ENCODE measurements at places on chromosomes 11 and 22.
A peak's percentile ranks its signal among the peaks of the same experiment; 100 is the strongest.

DNA sequence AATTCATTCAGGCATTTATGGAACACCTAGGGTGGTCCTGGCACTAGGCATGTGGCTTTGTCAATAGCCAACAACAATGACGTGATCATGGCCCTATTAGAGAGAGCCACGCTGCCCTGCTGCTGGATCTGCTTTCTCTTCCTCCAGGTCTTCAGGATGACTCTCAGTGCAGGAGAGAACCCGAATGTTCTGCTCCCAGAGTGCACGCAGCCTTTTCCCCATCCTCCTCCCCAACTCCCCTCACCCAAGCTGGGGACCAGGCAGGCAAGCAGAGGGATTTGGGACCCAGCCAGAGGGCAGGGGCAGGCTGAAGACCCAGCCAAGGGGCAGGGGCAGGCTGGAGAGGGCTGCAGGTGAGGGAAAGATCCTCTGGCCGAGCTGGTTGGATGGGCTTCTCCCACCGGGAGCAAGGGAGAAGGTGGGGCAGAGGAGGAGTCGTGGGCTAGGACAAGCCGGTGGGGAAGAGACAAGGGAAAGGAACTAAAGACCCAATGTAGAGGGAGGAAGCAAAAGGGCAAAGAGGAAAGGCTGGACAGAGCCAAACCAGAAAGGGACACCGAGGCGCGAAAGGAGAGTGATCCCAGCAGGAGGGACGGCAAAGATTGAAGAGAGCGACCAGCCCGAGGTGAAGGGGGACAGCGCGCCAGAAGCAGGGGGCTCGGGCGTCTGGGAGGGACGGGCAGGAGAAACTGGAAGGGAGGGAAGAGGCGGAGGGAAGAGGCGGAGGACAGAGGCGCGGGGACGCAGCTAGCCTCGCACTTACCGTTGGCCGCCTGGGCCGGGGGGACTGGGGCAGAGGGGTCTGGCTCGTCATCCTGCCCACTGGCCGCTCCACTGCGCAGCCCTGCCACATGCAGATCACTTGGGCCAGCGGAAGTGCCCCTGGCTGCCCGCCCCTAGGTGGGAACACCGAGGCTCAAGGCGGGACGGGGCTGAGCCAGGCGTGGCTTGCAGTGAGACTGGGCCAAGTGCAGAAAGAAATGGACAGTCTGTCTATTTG is at the start of gene KCTD14:
TSS of gene KCTD14 (minus strand) at position 880 of the 1,000 bp plus-strand sequence. CDS start at position 853, 27 bp downstream.
- DNase-seq: no peak

DNA sequence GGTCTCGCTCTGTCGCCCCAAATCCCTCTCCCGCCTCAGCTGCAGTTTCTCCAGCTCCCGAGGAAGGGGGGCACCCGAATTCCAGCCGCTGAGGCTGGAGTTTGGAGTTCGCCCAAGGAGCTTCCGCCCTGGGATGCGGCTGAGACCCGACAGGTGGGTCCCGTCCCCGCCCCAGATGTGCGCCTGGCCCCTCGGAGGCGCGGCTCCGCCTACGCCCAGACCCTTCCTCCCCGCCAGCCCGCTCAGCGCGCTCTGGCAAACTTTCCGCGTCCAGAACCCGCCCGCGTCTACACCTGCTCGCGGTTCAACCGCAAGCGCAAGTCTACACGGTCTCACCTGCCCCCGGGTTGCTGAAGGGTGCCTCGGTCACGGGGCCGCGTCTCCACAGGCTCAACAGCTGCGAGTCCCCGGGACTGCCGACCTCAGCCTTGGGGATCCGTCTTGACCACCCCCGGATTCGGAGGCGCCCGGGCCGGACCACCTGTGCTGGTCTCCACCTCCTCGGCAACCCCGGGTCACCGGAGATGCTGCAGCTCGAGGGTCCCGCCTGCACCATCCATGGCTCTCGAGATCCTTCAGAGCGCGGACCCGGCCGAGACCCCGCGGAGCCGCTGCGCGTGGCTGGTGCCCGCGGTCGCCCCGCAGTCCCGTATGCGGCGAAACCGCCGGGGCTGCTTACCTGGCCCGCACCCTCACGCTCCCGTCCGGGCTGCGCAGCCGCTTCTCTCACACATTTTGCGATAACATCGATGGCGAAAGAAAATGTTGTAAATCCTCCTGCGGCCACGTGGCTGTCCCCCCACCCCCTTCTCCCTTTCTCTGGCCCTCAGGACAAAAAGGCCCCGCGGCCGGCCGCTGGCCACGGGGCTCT is 63.6 kb downstream of the NFAM1 start:
- DNase-seq: no peak

- DNase-seq: peak; percentile 43
Measured at GRCh38 chr11:19027829-19028595, 32.5 kb downstream of the MRGPRX2 start.

GRCh38 chr22:48498526-48499331 is 1328.9 kb downstream of the BRD1 start:
- no peak for DNase-seq

DNA sequence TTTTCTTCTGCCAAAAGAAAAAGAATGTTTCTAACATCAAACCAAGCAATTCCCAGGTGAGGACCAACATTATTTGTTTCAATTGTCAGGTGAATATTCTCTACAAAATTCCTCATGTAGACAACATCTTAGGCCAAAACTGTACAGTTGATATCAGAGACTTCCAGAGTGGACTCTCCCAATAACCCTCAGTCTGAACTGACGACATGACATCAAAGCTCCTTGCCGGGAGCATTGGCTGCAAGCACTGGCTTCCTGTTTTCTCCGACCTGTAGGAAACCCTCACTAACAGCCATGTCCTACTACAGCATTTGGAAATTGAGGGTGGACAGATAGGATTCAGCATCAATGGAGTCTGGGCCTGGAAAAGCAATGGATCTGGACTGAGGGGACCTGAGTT is 30.5 kb upstream of the MRGPRX1 start:
- DNase-seq: no peak

DNA sequence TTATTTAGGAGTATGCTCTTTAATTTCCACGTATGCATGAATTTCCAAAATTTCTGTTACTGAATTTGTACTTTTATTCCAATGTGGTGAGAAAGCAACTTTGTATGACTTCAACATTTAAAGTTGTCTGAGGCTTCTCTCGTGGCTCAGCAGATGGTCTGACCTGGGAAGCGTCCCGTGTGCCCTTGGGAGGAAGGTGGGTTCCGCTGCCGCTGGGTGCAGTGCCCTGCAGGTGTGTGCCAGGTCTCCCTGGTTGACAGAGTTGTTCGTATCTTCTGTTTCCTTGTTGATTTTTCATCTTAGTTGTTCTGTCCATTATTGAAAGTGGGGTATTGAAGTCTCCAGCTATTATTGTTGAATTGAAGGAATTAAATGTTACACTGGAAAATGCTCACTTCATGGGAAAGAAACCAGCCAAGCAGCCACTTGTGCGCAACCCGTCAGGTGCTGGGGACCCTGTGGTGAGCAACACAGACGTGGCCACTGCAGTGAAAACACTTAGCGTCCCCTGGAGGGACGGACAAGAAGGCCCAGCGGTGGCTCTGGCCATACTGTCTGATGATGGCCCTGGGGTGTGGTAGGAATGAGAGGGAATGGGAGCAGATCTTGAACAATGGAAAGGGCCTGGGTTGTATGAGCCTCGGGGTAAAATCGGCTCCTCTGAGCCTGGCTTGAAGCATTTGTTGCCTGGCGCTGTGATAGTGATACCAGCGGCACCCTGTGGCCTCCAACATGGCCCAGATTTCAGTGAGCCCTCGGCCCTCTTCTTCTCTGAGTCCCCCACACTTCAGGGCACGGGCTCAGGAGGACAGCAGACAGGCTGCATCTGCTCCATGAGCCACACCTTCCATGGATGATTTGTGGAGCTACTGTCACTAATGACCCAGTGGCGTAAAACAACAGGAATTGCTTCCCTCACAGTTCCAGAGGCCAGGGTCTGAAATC is 31.5 kb upstream of the KRTAP5-7 start:
- no peak for DNase-seq
